CD4-positive, alpha-beta T cell treated with Interleukin-6 for 4 hours (primary cell): ENCODE measurements at places on chromosomes 12 and 14.

DNA sequence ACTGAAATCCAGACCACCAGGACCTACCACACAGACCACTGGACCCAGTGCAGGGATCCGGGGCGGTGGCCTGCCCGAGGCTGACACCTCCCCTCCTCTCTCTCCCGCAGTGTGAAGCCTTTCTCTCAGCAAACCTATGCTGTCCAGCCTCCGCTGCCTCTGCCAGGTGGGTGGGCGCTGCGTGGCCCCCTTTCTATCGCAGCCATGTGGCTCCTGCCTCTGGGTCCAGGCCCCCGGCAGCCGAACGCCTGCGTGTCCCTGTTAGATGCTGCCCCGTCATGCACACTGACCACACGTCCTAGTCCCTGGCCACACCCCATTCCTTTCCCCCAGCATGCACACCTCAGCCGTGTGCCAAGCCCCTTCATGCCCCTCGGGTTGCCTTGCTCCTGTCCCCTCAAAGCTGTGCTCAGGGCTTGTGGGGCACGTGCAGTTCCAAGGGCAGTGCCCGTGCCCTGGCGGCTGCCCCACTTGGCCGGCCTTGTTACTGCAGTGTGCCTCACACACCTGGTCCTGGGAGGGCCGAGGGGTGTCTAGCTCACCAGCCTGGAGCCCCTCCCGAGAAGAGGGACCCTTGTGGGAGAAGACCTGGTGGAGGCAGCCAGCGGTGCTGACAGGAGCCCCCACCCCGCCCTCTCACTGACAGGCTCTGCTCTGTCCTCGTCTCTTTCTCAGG is 58.0 kb upstream of the TSPAN9 start:
- no peak for DNase-seq

GRCh38 chr12:49673446-49674317 is 33.5 kb downstream of the FMNL3 start:
- DNase-seq = peak; percentile 30

DNA sequence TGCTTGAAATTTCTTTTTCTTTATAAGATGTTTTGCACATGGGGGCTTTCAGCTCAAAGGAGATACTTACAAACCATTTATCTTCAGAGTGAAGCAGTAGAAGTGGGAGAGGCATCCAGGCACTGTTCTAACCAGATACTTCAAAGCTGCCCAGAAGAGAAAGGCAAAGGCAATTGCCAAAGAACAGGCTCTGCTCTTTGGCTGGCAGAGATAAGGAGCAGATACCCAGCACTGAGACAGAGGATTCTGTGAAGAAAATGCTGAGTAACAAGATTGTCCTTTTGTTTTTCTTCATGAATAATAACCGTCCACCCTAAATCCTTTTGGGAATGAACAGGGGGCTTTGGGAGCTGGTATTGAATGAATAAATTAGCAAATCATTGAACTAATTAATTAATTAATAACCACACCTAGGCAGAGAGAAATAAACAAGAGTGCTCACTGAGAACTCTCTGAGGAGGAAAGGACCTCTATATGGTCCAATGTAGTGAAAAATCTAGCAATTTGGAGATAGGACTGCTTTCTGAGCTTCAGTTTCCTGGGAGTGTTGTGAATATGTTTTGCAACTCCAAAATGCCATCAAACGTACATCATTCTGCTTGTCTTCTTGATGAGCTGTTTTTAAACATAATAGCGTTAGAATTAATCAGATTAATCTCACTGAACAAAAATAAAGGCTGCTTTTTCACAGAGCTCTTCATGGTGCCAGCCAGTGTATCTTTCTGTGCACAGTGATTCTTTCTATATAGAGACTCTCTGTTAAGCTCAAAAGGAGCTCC is 192.8 kb upstream of the AMIGO2 start:
- DNase-seq = no peak

DNA sequence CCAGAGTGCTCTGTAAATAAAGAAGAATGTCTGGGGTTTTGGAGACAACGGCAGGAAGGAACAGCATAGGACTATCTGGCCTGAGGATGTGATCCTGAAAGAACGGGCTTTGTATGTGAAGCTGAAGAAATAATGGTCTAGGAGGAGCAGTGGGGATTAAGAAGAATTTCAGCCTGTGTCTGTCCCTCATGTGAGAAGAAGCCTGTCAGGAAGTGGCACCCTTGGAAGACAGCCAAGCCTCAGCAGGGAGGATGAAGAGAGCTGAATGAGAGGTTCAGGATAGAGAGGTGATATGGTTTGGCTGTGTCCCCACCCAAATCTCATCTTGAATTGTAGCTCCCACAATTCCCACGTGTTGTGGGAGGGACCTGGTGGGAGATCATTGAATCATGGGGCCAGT is 56.9 kb upstream of the TCL1A start:
- DNase-seq = peak; percentile 9

- DNase-seq = no peak
These were observed 88.6 kb downstream of the EPS8 start for GRCh38 chr12:15700595-15700994.

DNA sequence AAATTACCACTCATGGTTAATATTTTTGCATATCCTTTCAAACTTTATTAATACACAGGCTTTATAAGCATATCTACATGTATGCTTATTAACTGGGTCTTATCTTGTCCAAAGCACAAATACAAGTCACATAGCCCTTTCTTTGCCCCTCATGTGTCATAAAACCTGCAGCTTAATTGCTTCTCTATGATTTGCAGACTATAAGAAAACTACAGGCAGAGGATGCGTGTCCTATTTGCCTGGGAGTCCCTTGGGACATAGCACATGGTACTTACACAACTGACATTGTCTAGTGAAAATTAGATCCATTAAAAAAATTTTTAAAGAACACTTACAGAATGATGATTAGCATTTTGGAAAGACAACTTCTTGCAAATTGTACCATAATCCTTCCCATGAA is 190.5 kb upstream of the PLEKHA5 start:
- DNase-seq = no peak

DNA sequence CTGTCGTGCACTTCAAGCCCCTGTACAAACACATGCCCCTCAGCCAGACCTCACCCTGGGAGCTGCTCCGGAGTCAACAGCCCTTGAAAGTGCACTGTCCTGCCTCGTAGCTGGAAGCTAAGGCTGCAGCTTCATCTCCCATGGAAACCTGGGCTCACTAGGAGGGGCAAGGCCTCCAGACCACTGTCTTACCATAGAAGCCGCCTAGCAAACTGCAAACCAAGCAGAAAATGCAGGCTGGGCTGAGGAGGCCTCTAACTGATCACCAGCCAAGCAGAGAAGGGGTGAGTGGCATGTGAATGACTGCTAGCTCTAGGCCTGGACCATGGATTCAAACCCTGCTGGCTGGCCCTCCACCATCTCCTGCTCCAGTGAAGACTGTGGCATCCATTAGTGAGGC is 340.2 kb downstream of the CACNA1C start:
- no peak for DNase-seq

GRCh38 chr12:122111089-122111641 is 32.6 kb downstream of the MLXIP start:
- DNase-seq = no peak

DNA sequence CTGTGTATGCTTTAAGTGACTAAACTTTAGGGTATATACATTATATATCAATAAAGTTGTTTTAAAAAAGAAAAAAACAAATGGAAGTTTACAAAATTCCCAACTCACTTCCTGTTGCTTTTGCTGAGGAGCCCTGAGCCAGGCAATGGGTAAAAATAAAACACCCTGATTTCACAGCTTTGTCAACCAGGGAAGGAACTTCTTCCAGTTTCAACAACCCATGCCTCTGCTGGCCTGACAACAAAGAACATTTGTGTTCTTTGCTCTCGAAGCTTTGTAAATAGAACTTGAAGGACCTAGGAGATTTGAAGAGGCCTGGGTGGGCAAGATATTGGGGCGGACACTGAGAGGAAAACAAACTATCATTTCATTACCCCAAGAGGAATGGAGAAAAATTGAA is 141.2 kb upstream of the NOS1 start:
- no peak for DNase-seq

DNA sequence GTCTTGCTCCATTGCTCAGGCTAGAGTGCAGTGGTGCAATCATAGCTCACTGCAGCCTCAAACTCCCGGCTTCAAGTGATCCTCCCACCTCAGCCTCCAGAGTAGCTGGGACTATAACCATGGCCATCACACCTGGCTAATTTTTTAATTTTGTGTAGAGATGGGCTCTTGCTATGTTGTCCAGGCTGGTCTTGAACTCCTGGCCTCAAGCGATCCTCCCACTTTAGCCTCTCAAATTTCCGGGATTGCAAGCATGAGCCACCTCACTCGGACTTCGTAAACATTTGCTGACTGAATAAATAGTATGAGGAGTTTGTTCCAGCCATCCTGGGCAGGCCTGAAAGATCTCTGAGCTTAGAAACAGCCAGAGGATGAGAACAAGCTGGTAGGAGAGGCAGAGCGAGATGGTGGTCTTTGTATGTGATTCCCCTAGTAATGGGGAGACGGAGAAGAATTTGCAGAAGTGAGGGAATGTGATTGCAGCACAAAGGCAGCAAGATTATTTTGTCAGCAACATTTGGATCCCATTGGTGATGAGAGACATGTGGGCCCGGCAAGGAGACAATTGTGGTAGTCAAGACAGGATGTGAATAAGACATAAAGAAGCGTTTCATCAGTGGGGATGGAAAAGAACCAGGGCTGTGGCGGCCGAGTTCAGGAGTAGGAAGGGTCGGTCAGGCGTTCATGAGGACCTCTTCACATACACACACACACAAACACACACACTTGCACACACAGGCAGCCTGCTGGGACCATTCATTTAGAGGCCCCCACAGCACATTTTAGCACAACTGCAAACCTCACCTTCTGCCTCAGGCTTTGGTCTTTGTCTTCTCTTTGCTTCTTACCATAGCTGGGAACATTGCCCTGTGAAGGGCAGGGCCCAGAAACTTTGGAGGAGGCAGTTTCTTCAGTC is 155.5 kb downstream of the ZFP36L1 start:
- DNase-seq = peak; percentile 60

DNA sequence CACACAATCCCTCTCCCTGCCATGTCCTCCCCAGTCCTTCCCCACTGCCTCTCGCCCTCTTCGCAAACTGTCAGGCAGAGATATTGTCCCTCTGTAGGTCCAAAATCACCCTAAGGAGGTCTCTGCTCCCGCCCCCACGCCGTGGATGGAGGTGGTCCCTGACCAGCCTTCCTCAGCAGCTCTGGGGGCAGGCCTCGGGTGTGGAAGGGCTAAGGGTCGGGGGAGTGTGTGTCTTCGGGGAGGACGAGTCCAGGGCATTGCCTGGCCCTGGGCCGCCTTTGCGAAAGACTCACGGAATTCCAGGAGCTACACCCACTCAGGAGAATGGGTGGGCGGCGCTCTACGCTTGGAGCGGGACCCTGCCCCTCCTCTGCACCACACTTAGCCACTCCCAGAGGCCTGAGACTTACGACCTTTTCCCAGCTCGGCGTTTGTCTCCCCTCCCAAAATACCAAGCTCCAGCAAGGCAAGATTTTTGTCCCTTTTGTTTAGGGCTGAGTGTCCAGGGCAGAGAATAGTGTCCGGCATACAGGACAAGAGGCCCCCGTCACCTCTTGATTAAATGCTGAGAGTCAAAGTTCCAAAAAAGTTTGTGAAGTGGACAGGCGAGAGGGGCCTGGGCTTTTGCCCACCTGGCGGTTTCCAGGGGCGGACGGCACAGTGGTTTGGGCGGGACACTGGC is 881 bp downstream of the PYGL start:
- DNase-seq = no peak

GRCh38 chr14:103508521-103509329 is 13.9 kb downstream of the CKB start:
- DNase-seq = no peak

DNA sequence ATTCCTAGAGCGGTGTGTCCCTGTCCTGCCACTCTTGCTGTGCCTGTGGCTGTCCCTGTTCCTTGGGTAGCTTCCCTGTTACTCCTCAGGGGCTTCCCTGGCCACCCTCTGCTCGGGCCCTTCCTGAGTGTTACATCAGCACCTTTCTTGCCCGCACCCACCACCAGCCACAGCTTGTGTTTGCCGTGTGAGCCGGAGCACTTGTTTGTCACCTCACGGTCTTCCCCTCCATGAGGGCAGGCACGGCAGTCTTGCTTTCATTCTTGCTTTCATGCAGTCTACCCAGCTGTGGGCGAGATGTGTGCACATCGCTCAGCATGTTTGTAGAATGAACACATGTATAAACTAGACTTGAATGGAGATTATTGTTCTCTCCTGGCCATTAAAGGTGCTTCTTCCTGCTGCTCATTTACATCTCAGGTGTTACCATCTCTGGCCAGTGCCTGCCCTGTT is 42.0 kb downstream of the TRAF3 start:
- peak; percentile 60 for DNase-seq

DNA sequence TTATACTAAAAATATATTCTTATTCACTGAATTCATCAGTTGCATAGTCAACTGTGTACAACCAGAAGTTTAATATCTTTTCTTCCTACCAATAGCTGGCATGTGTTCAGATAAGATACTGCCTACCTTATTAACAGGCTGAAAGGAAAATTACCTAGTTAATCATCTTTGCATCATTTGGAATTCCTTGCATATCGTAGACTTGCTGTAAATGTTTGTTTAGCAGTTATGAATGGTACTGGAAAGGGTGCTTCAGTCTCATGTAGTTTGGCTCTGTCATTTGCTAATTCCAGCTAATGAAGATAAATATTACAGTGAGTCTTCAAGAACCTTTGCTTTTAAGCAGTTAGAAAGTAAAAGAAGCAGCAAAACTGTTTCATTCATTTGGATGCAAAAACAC is 84.4 kb downstream of the PPHLN1 start:
- no peak for DNase-seq

- DNase-seq = peak; percentile 81
These were observed 6.6 kb downstream of the CARMIL3 start for GRCh38 chr14:24058260-24058950.

DNA sequence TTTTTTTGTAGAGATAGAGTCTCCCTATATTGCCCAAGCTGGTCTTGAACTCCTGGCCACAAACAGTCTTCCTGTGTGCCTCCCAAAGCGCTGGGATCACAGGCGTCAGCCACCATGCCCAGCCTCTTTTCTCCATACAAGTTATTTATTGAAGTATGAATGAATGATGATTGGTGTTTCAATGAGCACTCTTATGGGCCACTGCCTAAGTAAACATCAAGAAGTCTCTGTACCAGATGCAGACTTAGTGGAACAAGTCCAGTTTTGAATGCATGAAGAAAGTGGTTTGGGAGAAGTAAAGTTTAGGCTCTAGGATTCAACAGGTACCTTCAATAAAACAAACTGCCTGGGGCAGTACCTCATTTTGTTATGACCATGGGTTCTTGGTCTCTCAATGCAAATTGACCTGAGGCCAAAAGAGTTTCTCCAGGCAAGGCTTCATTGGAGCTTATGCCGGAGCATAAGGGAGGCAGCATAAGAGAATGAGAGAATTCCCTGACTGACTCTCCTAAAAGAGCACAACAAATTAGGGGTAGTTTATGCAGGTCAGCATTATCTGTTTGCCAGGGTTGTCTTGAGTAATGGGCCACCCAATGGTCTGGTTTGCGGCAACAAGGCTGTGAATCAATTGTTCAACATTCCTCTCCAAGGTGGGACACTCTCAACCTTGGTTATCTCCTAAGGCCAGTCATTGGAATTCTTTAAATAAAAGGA is 1.1 kb upstream of the GMFB start:
- DNase-seq = no peak

GRCh38 chr12:57868851-57869268 is 22.3 kb upstream of the CTDSP2 start:
- no peak for DNase-seq
